ENCODE measurements at places on chromosomes 2 and 18. TPM values are rescaled to one million over a fixed set of nuclear protein-coding genes. Genes with fewer than 3 reads are reported as not detected.

ADAM23 gene
- total RNA-seq: 7.7 TPM

GALR1 gene
- not detected for total RNA-seq

C18orf54 gene
- total RNA-seq: 3.9 TPM

GKN2 gene
- not detected for total RNA-seq

UGT1A7 gene
- total RNA-seq: not detected
